ENCODE measurements at places on chromosomes 1 and 21.

GRCh38 chr1:199009447-199009846, 370.6 kb downstream of the PTPRC start:
- peak; percentile 56 for DNase-seq

DNA sequence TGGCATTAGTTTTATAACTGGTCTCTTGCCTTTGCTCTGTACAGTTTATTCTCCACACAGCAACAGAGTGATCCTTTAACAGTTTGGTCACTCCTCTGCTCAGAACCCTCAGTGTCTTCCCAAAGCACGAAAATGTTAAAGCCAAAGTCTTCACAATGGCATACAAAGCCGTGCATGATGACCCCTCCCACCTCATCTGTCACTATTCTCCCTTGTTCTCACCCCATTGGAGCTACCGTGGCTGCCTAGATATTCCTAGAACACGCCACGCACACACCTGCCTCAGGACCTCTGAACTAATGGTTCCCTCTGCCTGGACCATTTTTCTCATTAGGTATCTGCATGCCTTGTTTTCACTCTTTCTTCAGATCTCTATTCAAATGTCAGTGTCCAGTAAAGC, 8.6 kb upstream of the SEMA4A start:
- no peak for DNase-seq

DNA sequence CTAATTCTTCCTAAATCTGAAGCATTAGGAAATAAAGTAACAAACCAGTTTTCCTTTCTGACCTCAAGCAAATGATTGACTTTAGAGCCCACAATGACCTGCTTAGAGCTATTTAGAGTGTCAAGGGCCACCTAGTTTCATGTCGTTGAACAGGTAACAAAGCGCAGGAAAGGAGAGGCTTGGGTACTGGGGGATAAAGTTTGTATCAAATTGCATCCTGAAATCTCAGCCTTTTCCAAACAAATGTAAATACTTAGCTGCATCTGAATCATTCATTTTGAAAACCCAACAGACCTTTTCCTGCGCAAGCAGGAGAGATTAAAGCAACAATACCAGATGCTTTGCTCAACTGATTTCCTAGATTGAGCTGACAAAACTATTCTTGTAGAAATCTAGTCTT, 121.2 kb downstream of the NRIP1 start:
- DNase-seq = no peak

- no peak for DNase-seq
Measured at GRCh38 chr1:64472040-64472376, 2.1 kb downstream of the CACHD1 start.

DNA sequence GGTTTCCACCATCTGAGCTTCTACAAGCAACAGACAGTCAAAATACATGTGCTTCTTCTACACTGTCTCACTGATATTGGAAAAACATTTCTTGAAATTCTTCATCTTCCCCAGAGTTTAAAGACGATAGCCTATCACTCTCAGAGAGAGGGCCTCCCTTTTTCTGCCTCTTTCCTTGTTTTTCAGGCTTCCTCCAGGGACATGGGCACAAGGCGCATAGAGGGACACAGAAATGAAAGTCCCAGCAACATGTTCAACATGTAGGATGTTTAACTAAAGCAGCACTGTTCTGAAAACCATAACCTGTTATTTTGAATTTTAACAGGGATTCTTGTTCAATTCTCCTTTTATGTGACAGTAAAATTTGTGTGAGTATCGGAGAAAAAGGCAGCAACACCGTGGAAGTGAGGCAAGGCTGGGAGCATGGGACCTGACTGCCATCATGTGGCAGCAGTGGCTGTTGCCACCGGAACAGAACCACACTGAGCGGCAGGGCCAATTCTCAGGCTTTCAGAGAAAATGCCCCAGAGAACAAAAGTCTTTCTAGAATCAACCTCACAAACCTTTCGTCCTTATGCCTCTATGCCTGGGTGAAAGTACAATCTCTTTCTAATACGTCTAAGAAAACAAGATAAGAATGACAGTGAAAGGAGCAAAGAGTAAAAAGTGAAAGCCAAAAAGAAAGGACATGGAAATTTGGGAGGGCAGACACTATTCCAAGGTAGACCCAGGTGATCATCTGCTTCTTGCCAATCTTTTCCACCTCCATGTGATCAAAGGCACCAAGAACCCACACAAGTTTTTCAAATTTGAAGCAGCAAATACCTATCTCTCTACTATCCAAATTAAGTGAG, 54.5 kb downstream of the PCNX2 start:
- DNase-seq = peak; percentile 88

GRCh38 chr1:98306517-98307089, 354.9 kb upstream of the SNX7 start:
- no peak for DNase-seq

DNA sequence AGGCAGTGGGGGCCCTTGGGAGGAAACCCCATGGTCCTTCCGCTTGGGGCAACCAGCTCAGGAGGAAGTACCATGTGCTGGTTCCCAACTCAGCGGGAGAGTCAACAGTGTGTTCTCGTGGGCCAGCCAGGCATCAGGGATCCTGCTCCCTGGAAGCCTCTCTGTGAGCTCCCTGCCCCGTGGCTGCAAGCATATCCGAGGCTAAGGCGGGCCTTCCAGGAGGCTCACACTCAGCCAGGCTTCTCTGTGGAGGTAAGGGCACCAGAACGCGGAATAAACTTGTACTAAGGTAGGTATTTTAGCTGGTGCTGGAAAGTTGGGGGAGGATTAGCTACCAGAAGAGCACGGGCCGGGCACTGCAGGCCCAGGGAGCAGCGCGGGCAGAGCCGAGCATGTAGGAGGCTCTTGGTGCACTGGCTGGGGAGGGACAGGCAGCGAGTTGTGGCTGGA, 74.7 kb upstream of the POU3F1 start:
- DNase-seq = no peak

GRCh38 chr1:37482004-37482785, 7.8 kb downstream of the ZC3H12A start:
- no peak for DNase-seq

DNA sequence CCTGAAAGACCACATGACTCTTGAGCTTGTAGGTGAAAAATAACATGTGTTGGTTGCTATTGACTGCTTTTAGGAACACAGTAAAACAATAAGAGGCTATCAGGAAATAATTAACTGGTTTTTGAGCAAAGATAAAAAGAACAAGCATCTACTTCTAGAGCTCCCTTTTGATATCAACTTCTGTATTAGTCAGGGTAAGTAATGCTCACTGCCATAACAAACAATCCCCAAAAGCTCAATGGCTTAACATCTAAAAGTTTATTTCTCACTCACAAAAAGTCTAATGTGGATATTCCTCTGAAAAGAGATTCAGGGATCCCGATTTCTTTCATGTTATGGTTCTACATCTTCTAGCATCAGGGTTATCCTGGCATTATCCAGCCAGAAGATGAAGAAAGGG, 25.3 kb upstream of the PROX1 start:
- no peak for DNase-seq

GRCh38 chr1:25800703-25801377, 847 bp downstream of the SELENON start:
- no peak for DNase-seq

DNA sequence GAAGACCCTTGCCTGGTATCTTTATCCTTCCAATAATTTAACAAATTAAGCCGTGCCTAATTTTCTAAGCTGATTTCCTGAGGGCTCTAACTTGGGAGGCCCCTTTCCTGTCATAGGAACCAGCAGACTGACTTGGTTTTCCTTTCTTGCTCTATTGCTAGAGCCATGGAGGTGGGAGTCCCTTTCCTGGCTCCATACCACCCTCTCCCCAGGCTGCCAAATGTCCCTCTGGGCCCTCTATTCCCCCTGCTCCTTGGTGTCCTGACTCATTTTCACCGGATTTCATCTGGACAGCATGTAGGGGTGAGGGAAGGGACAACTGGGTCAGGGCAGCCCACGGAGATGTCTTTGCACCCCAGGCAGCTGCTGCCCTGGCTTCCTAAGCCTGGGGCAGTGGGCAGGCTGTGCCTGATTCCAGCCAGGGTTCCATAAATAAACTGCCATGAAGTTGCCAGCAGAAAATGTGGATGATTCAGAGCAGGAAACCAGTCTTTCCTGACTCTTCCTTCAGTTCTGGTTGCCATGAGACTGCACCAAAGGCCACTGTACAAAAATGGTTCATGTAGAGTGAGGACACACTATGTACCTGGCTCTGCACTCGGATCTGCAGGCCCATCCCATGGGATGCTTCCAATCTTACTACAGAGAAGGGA, 38.0 kb upstream of the SERBP1 start:
- no peak for DNase-seq

- no peak for DNase-seq
Measured at GRCh38 chr1:236141447-236142252, 689 bp upstream of the GPR137B start.

- DNase-seq = no peak
Measured at GRCh38 chr1:3999941-4000735, 100.1 kb upstream of the C1orf174 start.

DNA sequence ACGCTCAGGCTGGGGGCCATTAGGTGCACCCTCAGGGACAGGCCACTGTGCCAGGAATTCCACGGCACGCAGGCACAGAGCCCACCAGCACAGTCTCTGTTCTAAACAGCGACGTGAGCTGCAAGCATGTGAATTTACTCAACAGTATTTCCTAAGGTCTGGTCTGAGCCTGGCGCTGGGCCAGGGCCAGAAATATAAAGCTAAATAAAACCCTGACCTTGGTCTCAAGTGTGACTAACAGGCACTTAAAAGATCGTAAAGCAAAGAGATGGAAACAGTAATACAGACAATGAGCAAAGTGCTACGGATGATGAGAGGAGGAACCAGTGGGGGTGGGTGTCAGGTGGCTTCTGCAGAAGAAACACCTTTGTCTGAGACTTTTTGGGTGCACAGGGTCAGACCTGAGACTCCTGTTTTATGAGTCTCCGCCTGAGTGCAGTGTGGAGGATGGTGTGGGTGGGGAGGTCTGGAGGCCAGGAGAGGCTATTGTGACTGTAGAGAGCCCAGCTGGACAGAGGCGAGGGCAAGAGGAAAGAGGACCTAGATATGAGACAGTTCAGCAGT, 53.4 kb upstream of the EDN2 start:
- no peak for DNase-seq

DNA sequence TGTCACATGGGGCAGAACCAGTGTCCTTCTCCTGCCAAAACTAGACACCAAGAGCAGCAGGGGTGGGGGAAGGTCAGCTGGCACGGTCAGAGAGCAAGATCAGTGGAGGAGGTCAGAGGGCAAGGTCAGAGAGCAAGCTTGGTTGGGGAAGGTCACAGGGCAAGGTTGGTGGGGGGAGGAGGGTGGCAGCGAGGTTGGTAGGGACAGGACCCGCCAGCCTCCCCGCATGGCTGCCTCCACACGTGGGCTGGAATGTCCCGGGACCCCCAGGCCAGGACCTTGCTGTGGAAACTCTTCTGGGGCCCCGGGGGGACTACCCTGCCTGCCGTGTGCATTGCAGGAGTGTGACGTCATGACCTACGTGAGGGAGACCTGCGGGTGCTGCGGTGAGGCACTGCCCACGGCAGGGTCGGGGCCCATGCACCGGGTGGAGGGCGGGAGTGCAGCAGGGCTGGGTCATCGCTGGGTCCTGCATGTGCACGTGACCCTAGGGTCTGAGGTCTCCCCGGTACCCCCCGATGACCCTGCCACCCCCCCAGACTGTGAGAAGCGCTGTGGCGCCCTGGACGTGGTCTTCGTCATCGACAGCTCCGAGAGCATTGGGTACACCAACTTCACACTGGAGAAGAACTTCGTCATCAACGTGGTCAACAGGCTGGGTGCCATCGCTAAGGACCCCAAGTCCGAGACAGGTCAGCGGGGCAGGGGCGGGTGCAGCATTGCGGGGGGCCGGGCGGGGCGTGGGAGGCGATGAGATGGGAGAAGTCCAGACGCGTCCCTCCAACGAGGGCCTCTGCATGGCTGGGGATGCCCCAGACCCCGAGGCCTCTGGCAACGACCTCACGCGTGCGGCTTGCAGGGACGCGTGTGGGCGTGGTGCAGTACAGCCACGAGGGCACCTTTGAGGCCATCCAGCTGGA, 27.3 kb downstream of the COL6A2 start:
- DNase-seq = no peak

DNA sequence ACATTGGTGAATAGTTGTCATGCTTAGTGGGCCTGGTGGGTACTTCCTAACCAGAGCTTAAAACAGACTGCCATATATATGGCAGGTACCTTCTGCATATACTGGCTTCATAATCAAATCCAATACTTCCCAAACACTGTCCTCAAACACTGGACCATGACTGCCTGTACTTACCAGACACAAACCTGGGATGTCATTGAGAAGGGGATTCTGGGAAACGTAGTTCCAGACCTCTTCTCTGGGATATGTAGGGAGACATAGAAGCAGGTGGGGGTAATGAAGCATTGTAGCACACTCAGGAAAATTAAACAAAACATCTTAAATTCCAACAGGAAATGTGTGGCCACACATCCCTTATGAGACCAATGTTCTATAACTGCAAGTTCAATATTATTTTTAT, 76.5 kb upstream of the ADAMTS5 start:
- DNase-seq = no peak

GRCh38 chr1:161008869-161009510, 12.0 kb downstream of the F11R start:
- no peak for DNase-seq

DNA sequence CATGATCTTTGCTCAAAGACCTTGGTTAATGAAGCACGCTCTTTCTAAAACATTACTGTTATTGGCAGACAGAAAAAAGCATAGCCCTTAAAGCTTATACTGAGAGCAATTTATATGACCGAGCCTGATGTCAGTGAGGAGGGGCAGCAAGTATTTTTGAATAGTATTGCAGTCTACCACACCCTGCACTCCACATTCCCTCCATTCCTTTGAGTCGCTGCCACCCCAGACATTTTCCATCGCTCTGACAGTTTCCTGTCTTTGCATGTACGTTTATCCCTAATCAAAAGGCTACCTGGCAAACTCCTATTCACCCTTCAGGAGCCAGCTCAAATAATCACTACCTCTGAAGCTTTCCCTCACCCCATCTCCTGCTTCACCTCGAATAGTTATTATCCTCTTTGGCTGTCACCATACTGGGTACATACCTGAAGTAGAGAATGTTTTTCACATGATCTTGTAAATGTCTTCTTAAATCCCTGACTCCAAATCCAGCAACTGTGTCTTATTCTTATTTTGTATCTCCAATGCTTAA, 5.5 kb upstream of the JUN start:
- no peak for DNase-seq

DNA sequence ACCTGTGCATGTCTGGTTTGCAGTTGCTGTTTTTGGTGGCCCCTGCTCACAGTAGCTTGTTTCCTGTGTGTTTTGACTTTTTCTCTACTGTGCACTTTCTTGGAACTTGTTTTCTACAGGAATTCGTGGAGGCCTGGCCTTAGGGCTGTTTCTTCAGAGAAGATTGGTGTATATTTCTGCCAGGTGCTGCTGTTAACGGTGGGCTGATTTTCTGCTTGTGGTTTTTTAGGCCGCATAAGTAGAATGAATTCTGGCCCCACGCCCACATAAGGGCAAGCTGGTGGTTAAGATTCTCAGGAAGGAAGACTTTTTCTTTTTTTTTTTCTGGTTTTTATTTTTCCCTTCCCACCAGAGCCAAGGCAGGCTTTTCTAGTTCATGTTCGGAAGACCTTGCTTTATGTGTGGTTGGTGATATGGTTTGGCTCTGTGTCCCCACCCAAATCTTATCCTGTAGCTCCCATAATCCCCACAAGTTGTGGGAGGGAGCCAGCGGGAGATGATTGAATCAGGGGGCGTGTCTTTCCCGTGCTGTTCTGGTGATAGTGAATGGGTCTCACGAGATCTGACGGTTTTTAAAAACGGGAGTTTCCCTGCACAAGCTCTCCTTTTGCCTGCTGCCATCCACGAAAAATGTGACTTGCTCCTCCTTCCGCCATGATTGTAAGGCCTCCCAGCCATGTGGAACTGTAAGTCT, 71.5 kb upstream of the DISP3 start:
- no peak for DNase-seq

Measured in brain (organoid and tissue), 16 donors.